ENCODE measurements at places on chromosomes 3 and 15. TPM values are rescaled to one million over a fixed set of nuclear protein-coding genes. Genes with fewer than 3 reads are reported as not detected.
A peak's percentile ranks its signal among the peaks of the same experiment; 100 is the strongest.

DNA sequence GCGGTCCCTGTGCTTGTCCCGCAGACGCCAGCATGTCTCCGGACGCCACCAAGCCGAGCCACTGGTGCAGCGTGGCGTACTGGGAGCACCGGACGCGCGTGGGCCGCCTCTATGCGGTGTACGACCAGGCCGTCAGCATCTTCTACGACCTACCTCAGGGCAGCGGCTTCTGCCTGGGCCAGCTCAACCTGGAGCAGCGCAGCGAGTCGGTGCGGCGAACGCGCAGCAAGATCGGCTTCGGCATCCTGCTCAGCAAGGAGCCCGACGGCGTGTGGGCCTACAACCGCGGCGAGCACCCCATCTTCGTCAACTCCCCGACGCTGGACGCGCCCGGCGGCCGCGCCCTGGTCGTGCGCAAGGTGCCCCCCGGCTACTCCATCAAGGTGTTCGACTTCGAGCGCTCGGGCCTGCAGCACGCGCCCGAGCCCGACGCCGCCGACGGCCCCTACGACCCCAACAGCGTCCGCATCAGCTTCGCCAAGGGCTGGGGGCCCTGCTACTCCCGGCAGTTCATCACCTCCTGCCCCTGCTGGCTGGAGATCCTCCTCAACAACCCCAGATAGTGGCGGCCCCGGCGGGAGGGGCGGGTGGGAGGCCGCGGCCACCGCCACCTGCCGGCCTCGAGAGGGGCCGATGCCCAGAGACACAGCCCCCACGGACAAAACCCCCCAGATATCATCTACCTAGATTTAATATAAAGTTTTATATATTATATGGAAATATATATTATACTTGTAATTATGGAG lies 79.1 kb downstream of the SMAD6 start:
- no peak for DNase-seq

DNA sequence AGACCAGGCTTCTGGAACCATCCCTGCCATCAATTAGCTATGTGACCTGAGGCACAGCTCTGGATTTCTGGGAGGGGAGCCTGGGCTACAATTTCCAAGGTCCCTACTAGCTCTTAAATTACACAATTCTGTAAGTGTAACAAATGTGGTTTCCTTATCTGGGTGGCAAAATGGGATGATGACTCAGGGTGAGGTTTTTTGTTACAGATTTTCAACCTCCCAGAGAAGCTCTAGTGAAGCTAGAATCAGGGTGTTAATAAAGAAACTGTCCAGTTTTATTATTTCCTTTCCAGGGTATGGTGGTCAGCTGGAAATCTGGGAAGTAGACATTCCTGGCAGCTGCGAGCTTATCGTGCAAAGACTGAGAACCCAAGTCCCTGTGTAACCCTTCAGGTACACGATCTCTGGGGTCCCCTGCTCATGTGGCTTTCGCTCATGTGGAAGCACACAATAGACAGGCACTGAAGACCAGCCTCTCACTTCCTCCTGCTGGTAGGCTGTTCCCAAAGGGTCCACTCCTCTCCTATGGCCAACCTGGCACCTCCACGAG lies 7.3 kb downstream of the RAB27A start:
- peak; percentile 55 for DNase-seq

DNA sequence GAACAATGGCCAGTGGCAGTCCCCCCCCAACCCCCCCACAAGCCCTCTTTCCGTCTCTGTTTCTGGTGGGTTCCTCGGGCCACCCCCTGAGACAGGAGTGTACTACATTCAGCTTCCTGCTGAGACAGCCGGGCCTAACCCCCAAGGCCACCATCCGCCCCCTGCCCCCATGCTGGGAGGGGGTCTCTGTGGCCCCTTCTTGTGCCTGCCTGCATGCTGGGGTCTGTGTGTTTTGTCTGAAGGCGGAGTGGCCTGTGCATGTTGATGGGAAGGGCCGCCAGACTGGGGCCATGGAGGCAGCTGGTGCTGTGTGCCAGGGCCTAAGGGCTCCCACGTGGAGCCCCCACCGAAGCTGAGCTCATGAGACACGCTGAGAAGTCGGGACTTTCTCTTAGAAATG lies 26.6 kb downstream of the PLXNA1 start:
- no peak for DNase-seq

- DNase-seq = no peak
Measured at GRCh38 chr3:156459434-156459833, 95.5 kb downstream of the SSR3 start.

The CCR8 gene
- 5.3 TPM for total RNA-seq

GRCh38 chr15:97459771-97460170 lies 500.7 kb upstream of the ARRDC4 start:
- DNase-seq = no peak

DNA sequence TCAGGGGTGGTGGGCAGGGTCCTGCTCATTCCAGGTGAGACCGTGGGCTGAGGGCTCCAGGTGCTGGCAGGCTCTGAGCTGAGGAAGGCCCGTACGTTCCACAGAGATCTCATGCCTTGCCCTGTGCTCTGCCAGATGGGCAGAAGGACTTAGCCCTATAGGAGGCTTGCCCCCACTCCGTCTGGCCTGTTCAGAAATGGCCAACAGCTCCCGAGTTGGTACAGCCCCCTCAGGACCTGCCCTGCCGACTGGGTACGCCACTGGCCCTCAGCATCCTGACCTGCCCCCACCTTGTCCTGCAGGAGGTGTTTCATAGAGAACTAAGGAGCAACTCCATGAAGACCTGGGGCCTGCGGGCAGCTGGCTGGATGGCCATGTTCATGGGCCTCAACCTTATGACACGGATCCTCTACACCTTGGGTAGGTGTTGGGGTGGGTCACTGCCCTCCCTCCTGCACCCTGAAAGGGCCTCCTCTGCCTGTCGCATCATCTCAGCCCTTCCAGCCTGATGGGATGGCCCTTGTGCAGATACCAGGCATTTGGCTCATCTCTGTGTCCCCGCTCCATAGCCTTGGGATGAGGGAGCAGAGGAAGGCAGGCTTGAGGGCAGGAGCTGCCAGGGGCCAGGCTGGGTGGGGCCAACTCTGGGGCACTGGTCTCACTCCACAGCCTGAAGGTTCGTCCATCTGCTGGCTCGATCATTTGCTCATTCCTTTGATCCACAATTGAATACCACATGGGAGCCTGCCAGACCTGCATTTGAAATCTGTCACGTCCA lies 14.2 kb downstream of the TMEM43 start:
- DNase-seq = no peak

GRCh38 chr15:23866832-23867231 lies 179.7 kb upstream of the NDN start:
- DNase-seq = no peak

DNA sequence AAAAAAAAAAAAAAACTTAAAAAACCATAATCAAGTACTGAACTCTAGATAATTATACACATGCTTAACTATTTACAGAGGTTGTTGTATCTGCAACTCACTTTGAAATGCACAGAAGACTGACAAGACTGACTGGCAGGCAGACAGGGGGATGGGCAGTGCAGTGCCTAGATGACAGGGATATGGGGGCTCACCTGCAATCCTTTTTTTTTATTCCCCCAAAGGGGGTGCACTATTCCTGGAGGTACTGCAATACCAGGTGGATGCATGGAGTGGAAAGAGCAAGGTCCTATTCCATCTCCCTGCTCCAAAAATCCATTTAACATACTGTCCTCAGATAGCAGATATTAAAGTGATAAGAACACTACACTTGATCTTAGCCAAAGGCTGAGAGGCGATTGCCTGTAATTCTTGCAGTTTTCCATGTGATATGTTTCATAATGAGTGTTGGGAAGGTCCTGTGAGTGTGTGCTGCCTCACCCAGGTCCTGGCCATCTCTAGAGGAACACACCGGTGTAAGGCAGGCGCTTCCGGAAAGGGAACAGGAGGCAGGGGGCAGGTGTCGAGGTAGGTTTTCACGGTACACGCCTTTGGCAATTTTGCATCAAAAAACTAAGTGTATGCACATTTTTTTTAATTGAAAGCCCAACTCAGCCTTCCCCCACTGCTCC lies 22.7 kb downstream of the SEC61A1 start:
- no peak for DNase-seq

DNA sequence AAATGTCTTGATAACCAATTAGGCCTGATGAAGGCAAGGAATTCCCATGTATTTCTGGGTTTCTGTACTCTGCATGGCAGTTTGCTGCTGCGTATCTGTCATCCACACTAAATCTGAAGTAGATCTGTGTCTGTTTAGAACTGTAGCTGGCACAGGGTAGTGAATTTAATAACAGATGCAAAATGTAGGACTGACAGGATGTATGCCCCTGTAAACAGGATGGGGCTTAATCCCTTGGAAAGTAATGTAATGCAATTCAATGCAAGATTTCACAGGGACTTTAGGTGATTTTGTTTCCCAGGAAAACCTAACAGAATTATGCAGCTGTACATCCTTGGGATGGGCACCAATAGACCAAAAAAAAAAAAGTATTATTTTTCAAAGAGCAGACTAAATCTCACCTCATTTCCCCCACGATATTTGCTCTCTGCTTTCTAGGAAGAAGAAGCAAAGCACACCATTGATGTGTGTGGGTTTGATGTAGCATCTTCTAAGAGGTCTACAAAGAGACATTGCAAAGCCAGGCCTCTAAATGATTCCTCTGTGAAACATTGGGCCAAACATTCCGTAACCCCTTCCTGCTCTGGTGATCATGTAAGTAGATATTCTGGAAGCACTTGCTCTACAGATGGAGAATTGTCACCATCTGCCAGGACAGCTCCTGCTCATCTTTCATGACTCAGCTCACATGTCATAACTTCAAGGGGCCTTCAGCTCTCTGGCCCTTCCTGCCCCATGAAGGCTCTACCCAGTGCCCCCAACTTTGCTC lies 464.3 kb upstream of the RGMA start:
- DNase-seq = no peak

GRCh38 chr15:73273181-73274002 lies 95.4 kb downstream of the HCN4 start:
- peak; percentile 56 for DNase-seq

DNA sequence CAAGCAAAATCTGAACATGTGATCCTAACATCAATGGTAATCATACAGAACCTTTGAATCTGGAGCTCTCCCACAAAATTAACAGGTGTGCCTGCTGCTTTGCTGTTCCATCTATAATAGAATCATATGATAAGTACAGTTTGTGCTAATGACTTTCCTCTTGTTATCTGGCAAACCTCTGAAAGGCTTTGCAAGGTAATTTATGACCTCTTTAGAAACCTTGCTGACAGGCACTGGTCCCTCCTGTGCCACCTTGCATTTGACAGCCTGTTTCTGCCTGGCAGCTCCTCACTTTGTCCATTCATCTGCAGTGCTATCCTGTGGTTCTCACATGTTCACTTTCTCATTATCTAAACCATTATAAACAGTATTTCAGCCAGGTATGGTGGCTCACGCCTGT lies 10.2 kb upstream of the HTR3C start:
- no peak for DNase-seq

- no peak for DNase-seq
Measured at GRCh38 chr3:64260431-64260830, 35.2 kb upstream of the PRICKLE2 start.

GRCh38 chr15:31305375-31305774 lies 21.3 kb upstream of the KLF13 start:
- DNase-seq = no peak

DNA sequence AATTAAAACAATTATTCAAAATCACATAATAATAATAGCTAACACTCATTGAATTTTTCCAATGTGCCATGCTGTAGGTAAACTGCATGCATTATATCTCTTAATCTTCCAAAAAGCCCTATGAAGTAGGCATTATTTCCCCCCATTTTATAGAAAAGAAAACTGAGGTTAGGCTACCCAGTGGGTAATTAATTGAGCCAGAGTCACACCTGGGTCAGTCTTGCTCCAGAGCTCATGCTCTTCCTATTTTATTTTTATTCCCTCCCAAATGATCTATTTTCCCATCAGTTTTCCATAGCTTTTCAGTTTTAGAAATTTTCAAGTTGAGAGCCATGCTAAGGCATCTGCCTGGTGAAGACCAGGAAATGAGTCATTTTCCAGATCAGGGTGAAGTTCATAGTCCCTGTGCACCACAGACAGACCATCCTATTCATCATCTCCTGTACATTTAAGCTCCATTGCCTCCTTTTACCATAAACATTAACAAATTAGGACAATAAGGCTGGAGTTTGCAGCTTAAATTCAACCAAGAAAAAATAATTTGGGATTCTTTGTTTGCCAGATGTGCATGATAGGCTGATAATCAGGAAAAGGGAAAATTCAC lies 417.3 kb downstream of the OTOL1 start:
- DNase-seq = no peak

DNA sequence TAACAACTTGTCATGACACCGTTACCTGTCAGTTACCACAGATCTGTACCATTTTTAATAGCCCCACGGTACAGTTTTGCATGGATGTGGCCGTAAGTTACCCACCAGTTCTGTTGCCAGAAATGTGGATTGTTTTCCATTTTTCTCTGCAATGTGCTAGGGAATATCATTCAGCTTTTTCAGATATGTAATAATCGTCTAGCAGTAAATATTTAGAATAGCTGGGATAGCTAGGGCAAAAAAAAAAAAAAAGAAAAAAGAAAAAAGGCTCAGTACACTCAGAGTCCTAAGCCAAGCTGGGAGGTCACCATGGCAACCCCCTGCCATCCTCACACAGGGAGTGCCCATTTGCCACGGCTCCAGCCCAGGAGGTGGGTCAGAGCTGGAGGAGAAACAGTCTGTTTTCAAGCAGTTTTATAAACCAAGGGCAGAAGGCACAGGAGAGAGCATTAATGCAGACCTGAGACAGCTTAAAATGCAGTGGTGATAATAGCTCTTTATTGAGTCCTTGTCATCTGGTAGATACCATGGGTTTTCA lies 25.2 kb downstream of the PAQR5 start:
- no peak for DNase-seq

DNA sequence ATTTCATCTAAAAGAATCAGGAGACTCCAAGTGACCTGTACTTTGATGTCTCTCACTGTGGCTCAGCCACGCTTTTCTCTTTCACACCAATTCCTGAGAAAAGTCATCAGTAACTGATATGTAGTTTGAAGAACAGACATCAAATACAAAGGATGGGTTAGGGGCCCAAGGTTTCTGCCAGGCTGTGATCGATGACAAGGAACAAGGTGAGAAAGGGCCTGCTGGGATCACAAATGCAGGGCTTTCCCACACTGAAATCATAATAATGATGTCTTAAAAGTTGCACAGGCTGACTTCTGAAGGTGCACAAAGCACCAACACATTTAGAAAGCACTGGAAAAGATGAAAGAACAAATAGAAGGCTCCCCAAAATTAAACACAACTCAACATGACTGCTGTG lies 396.9 kb downstream of the MAGI1 start:
- no peak for DNase-seq

- no peak for DNase-seq
Measured at GRCh38 chr3:71709908-71710511, 15.2 kb downstream of the EIF4E3 start.

DNA sequence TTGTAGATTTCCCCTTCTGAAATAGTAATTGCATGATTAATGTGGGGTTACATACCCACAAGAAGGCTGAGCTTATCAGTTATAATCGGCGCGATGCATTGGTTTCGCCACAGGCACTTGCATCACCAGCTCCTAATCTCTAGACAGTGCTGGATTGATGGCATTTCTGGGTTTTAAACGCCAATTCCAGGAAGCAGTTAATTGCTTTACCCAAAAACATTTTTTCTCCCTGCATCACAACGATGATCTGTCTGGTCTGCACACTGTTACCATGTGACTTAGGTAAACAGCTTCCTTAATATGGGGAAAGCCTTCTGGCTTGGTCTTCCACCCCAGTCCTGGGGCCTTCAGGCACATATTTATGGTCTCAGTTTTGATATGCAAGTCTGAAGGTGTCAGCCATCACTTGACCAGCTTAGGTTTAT lies 70.0 kb upstream of the HEG1 start:
- no peak for DNase-seq

- DNase-seq = no peak
Measured at GRCh38 chr3:148718982-148719862, 21.5 kb downstream of the AGTR1 start.
